CD4-positive, alpha-beta T cell treated with Interleukin-1 beta for 1 hour (primary cell): ENCODE measurements at places on chromosomes 2 and 18.
A peak's percentile ranks its signal among the peaks of the same experiment; 100 is the strongest.

DNA sequence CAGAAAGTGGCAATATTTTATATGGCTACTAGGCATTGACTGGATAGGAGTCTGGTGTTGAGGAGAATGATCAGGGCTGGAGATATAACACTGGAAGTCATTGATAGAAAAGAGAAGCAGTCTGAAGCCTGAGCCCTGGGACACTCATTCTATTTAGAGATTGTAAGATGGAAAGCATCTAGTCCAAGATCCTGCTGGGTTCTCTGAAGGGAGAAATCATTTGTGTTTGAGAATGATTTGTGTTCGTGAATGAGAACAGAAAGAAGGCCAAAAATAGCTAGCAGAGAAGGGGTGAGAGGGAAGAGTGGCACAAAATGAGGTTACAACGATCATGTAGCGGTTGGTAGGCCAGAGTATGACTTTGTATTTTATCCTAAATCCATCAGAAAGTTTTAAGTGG lies 7.6 kb upstream of the ALS2 start:
- no peak for DNase-seq

DNA sequence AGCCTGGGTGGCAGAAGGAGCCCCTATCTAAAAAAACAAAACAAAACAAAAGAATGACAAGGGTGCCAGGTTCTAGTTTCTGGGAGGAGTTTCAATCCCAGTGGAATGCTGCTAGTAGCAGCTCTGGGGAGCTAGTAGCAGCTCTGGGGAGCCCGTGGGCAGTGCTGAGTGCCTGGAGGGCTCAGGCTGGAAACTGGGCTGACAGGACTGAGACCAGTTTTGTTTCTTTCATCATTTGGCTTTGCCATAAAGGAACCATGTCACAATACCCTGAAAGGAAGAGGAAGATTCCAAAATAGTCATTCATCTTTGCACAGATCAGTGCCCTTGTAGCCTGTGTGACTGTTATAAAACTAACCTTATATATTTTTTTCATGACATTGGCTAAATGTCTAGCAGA lies 10.6 kb downstream of the MFSD6 start:
- DNase-seq = no peak

GRCh38 chr2:8694737-8695136 lies 12.9 kb downstream of the ID2 start:
- DNase-seq = no peak

- DNase-seq = no peak
Observed at GRCh38 chr2:195364015-195364965, 292.7 kb upstream of the SLC39A10 start.

DNA sequence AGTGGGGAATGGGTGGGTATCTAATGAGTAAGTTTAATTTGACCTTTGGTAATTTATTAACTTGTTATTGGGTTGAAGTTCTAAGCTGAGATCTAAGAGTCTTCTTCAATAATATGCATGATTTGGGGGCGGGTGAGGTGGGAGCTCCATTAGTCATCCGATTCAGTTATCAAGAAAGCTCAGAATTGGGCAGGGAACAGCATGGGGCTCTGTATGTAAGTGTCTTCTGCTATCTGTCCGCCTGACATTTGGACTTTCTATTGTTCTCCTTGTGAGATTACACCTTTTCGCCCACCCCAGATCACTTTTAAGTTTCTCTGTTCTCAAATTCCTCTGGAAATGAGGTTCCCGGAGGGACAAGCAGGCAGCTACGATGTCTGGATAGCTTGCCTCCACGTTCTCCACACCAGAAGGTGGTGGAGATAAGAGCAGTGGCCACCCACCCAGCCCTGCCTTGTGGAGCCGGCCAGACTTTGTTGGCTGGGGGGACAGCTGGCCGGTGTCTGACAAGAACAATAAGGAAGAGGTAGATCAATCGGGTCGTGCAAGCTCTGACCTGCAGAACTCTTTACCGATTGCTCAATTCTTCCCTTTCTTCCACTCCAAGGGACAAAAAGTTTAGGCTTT lies 75.5 kb upstream of the GATA6 start:
- no peak for DNase-seq

GRCh38 chr2:155100261-155100660 lies 401.8 kb downstream of the KCNJ3 start:
- no peak for DNase-seq

- no peak for DNase-seq
Observed at GRCh38 chr18:11071300-11071699, 78.1 kb downstream of the PIEZO2 start.

GRCh38 chr2:195382186-195382585 lies 274.8 kb upstream of the SLC39A10 start:
- peak; percentile 11 for DNase-seq

- DNase-seq = no peak
Observed at GRCh38 chr2:63047321-63048279, 3.0 kb upstream of the OTX1 start.

GRCh38 chr2:166239548-166239947 lies 111.7 kb upstream of the SCN1A start:
- no peak for DNase-seq

GRCh38 chr18:8351161-8351560 lies 258.1 kb upstream of the RAB12 start:
- DNase-seq = no peak

DNA sequence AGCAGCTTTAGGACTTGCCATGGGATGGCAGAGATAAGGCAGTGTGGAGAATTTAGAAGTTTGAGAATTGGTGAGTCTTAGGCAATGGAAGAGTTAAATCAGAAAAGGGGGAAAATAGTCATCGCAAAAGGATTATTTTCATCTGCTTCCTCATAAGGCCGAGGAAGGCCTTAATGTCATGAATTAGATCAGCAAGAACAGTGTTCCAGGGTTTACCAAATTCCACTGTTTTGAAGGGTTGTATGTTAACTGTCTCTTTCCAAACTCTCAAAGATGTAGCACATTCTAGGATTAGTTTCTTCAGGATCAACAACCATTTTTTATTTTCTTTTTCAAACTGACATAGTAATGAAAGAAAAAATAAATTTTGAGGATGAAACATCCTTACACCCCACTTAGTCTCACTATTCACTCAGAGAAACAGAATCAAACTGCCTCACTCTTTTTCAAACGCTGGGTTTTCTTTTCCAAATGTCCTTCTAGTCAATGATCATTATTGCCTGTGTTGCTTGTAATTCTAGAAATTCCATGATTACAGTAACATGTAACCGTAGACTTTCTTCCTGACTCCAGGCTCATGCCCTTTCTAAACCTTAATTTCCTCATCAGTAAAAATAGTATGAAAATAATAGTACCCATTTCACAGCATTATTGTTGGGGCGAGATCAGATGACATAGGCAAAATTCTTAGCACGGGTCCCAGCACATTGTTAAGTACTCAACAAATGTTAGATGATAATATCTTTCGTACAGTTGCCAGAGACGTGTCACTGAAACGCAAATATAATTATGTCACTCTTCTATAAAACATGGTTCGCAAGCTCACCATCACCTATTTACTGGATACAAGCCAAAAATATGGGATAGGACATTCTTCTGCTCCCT lies 23.6 kb downstream of the ZEB2 start:
- DNase-seq = no peak

- DNase-seq = no peak
Observed at GRCh38 chr18:305003-305501, 37.2 kb upstream of the THOC1 start.

- no peak for DNase-seq
Observed at GRCh38 chr2:207663870-207664545, 38.8 kb upstream of the METTL21A start.

GRCh38 chr2:236250909-236251579 lies 13.2 kb downstream of the ASB18 start:
- no peak for DNase-seq

GRCh38 chr2:226450141-226450540 lies 349.5 kb downstream of the IRS1 start:
- no peak for DNase-seq

- DNase-seq = no peak
Observed at GRCh38 chr2:74438248-74438647, 3.5 kb downstream of the RTKN start.

DNA sequence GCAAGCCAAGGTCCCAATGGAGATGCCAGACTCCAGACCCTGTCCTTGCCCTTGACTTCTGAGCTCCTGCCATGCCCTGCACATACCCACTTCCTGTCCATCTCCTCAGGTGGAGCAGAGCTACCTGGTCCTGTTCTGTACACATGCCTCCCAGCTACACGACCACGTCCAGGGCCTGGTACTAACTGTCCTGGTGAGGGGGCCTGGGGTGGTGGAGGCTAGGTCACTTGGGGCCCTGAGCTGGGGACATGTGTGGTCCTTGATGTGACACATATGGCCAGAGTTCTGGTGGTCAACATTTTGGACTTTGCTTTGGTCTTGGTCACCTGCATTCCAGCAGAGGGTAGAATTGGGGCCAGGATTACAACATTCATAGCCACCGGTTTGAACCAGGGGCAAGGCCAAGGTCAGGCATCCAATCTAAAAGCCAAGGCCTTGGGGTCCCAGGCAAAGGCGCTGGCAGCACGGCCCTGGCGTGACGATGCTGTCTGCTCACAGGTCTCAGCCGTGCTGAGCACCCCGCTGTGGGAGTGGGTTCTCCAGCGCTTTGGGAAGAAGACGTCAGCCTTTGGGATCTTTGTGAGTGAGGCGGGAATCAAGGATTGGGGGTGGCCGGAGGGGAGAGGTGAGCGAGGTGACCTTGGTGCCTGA lies 12.6 kb downstream of the MFSD2B start:
- DNase-seq = no peak

GRCh38 chr18:76376668-76377358 lies 118.2 kb downstream of the ZNF516 start:
- DNase-seq = no peak

DNA sequence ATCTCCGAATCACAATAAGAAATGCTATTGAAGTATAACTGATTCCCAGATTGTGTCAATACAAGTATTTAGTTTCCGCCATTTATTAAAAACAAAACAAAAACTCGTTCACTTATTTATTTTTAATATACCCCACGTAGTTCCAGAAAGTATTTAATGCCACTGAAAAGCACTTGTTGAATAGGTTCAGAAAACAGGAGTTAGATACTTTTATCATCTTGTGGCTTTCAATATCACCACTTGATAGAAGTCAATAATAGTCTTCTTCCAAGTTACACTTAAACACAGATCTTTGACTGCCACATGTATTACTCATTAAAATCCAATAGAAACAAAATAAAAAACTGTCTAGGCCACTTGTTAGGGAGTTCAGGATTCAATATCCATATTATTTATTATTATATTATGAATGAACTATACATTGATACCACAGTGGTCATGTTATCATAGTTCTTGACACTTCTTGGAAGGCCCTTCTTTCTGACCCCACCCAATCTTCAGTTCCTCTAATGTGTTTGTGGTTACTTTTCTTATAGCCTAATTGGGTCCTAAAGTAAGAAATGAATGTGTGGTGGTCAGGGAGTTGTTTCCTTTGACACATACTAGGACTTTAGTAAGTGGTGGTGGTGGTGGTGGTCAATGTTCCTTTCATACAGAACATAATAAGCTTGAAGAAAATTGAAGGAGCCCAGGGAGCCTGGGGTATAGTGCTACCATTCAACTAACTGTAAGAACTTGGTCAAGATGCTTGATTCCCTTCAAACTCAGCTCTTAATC lies 221.3 kb upstream of the ITGA4 start:
- DNase-seq = no peak

DNA sequence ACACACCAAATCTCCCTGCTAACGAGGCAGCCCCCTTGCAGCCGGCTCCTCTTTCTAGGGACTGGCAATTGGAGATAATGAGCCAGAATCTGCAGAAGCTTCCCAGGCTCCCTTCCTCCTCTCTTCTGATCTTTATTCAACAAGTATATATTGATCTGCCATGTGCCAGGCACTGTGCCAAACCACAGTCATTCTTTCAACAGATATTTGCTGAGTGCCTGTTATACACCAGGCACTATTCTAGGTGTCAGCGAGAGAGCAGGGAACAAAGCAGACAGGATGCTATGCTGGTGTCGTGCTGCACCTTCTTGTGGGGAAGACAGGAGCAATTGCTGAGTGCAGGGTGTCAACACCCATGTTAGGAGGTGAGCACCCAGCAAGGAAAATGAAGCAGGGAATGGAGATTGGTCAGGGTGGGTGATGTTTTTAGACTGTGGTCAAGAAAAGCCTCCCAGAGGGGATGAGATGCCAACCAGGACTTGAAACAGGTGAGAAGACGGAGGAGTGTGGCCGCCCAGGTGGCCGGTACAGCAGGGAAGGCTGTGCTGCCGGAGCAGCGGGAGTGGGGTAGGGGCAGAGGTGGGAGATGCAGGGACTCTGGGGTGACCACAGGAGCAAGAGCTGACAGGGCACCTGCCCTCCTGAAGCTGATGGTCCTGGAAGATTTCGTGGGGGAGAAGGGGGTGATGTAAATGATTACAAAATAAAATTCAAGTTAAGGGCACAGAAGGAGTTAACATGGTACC lies 307.6 kb upstream of the RAB12 start:
- no peak for DNase-seq

GRCh38 chr2:10341193-10341592 lies 38.5 kb downstream of the HPCAL1 start:
- DNase-seq = no peak

- no peak for DNase-seq
Observed at GRCh38 chr2:204898928-204899640, 353.8 kb downstream of the PARD3B start.

GRCh38 chr2:102101849-102102635 lies 40.5 kb upstream of the IL1R1 start:
- DNase-seq = no peak

DNA sequence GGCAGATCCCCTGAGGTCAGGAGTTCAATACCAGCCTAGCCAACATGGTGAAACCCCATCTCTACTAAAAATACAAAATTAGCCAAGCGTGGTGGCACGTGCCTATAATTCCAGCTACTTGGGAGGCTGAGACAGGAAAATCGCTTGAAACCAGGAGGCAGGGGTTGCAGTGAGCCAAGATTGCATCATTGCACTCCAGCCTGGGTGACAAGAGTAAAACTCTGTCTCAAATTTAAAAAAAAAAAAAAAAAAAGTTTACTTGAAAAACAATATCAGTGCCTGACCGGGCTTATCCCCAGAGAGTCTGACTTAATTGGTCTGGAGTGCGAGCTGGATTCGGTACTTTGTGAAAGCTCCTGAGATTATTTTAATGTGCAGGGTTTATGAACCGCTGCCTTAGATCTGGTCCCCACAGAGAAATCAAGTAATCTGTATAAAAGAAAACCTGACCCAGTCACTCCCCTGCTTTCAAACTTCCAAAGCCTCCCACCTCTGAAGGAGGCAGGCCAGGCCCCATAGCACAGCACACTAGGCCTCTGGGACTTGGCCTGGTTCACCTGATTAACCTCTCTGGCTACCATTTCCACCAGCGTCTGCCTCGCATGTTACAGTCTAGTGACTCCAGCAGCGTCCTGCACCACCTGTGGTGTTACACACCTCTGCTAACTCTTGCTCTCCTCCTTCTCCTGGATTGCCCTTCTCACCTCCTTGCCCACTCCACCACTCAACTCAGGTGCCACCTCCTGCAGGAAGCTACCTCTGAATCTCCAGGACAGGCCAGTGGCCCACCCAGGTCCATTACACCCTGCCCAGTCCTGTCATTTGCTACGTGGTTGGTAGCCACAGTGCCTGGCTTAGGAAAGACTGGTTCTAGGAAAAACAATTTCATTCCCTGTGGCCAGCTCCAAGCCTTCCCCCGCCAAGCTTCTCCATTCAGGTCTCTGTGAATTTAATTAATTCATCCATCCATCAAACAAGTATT lies 114.3 kb upstream of the PPP1CB start:
- DNase-seq = no peak
